ENCODE measurements at places on chromosomes 6 and 20.

GRCh38 chr6:36662380-36662779, 16.1 kb upstream of the CDKN1A start:
- no peak for DNase-seq

- DNase-seq = no peak
Observed at GRCh38 chr6:46490425-46491200, 636 bp downstream of the RCAN2 start.

DNA sequence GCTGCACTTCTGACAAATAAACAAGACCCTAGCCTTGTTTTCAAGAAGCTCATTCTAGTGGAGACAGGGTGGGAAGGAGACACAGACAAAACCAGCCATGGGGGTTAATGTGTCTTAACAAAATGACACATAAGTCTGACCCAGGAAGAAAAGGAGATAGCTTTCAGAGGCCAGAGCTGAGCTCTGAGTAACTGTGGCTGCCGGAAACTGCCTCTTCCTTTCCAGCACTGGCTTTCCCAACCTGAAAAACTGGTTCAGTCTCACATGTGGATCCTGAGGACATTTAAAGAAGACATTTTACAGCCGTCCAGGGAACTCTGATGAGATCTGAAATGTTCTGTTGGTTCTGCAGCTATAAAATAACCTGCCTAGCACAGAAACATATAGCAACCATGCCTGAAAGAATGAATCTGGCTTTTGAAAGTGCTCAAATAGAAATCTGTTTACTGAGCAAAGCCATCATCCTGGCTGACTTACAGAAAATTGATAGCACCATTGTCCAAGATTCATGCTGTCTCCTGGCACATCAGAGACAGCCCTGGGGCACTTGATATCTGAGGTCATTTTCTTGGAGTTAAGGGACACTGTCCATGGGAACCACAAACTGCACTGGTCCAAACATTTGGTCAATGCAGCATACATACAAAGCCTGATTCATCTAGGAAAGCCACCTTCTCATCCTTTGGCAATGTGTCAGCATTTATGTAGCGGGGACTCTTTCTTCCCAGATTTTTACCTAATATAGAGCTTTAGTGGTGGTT, 83.2 kb upstream of the PAX1 start:
- no peak for DNase-seq

DNA sequence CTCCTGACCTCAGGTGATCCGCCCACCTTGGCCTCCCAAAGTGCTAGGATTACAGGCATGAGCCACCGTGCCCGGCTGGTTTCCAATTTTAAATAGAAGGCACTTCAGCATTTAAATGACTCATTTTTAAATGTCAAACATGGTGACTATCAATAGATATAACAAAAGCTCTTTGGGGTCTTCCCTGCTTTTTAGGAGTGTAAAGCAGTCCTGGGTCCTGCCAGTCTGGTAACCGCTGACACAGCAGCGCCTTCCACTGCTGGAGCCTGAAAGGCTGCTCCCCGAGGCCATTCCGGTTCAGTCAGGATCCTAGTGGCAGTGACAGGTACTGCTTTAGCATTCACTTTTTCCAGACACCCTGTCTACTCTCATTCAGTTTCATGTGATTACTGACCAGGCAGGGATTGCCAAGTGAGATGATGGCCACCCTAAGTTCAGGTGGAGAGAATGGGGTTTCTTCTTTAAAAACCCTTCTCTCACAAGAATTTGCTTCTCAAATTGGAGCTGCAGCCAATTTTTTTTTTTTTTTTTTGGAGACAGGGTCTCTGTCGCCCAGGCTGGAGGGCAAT, 5.1 kb downstream of the DIDO1 start:
- peak; percentile 70 for DNase-seq

DNA sequence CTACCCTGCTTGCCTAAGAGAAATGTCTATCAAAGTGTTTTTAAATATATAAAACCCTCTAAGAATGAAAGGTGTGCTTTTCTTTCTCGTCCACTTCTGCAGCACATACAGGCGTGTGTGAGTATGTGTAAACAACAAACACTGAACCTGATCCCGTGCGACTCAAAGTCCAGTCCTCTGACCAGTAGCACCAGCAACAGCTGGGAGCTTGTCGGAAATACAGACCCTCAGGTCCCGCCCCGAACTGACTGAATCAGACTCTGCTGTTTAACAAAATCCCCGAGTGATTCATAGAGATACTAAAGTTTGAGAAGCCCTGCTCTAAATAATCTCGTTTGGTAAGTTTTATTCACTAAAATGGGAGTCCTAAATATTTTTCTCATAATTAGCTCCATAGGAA, 208.0 kb upstream of the KCNQ5 start:
- DNase-seq = no peak

- DNase-seq = no peak
Observed at GRCh38 chr6:53857318-53858094, 62.7 kb downstream of the LRRC1 start.

DNA sequence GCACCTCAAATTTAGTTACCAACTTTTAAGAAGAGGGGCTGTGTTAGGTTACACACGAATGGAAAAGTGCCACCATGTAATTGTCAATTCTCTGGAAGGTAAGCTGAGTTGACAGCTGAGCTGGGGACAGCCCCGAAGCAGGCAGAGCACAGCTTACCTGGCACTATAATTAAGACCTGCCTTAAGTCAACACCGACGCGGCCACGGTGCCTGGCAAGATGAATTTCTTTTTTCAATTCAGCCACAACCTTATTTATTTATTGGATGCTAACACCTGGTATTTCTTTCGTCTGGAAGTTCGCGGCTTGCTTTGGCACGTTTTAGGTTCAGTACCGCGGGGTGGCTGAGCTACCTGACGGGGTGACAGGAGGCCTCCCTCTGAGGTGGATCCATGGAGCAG, 40.6 kb upstream of the NFATC2 start:
- no peak for DNase-seq

- no peak for DNase-seq
Observed at GRCh38 chr6:56152611-56153010, 94.8 kb downstream of the COL21A1 start.

GRCh38 chr20:63855363-63856097, 5.8 kb upstream of the ABHD16B start:
- DNase-seq = no peak

- DNase-seq = peak; percentile 78
Observed at GRCh38 chr6:32945108-32945760, 4.4 kb upstream of the HLA-DMB start.

DNA sequence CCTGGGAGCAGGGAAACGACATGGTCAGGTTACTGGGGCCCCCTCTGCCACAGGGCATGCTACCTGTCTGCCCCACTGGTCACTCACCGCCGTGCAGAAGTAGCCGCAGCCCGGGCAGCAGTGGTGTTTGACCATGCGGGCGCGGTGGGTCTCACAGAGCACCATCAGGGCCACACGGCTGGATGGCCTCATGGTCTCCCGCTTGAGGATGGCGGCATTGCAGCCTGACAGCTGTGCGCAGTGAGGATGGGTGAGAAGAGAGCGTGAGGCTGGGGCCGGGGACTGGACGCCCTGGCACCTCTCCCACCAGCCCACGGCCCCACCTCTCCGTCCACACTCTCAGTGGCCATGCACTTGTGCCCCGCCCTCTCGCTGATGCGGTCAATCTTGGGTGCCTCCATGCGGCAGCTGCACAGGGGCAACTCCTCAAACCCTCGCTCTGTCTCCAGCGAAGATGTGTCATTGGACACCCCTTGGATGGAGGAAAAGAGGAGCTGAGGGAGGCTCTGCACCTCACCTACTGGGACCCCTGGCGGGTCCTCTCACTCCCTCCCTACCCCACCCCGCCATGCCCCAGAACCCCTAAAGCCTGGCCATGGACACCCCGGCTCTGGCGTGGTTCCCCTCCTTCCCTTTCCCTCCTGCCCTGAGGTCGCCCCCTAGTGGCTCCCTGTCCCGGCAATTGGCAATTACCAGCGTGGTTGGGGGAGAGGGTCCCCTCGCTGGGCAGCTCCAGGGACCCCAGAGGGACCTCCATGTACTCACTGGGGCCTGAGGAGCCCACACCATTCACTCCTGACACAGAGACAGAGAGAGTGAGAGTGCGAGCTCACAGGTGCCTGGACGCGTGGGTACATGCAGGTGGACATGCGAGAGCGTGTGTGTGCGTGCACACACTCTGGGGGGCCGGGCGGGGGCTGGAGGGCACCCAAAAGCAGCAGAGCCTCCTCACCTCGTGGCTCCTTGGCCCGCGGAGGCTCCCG, 8.9 kb downstream of the EHMT2 start:
- DNase-seq = no peak

DNA sequence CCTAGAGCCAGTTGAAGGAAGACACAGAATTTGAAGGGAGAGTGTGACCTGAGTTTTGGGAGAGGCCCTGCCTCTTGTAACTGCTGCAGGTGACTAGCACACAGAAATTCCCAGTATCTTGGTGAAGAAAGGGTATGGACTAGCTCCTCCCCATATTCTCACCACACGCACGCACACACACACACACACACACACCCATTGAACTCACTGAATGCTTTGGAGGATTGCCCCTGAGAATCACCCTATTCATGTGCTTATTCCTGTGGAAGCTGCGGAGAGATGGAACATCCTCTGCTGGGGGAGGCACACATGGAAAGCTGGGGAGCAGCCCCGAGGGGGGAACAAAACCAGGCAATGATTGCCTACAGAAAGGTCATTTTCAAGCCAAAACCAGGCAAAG, 6.2 kb upstream of the LMBRD1 start:
- DNase-seq = no peak

- no peak for DNase-seq
Observed at GRCh38 chr6:30847421-30847970, 36.8 kb upstream of the DDR1 start.

GRCh38 chr6:17902974-17903373, 84.5 kb downstream of the KIF13A start:
- DNase-seq = peak; percentile 84

GRCh38 chr6:56745971-56746370, 103.3 kb upstream of the DST start:
- DNase-seq = no peak

- DNase-seq = no peak
Observed at GRCh38 chr6:15946701-15947385, 182.0 kb upstream of the MYLIP start.

GRCh38 chr20:2873747-2874041, 413 bp downstream of the PTPRA start:
- peak; percentile 61 for DNase-seq

GRCh38 chr6:53796451-53796780, 1.6 kb downstream of the LRRC1 start:
- DNase-seq = no peak

DNA sequence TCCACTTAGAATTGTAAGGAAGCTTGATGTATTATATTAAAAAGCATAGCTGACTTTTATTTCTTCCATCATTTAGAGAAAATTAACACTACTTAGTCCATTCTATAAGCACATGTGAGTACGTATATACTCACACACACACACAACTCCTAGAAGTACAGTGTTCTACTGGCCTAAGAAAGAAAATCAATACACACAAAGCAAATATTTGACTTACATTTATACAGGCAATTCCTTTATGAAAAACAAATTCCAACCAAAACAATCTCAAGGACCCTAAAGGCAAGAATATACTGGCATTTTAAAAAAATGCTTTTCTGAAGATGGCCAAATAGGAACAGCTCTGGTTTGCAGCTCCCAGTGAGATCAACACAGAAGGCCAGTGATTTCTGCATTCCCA, 71.9 kb downstream of the NRSN1 start:
- DNase-seq = no peak

DNA sequence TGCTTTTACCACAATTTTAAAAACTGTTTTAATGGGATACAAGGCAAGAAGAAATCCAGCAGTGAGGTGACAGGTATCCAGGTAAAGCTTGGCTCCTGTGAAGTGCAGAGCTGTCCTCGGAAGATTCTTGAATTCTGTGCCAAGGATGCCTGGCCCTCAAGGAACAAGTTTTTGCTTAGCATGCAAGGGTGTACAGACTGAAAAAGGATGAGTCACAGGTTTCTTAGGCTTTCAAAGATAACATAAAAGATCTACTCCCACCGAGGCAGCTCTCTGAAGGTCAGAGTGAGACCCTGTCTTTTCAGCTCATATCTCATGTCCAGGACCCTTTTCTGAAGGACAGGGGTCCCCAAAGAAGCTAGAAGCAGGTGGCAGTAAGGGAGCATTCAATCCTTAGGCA, 83.3 kb downstream of the CHD6 start:
- no peak for DNase-seq

DNA sequence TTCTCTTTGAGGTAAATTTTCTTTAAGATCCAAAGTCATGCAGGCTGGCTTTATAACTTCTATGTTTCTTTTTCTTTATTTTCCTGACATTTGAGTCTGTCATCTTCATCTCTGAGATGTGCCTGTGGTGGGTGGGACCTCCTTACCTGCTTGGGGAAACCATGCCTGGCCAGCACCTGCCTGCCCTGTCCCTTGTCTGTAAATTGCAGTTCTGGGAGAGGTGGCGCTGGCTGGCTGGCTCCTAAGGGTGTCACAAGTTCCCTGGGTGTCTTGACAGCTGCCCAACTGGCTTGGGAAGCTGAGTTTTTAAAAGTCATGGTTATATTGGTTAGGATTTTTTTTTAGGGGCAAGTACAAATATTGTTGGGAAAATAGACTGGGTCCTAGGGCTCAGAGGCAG, 36.3 kb downstream of the SCAND1 start:
- DNase-seq = no peak

GRCh38 chr6:18533793-18534192, 146.6 kb downstream of the RNF144B start:
- no peak for DNase-seq

- peak; percentile 29 for DNase-seq
Observed at GRCh38 chr20:56247954-56248782, at the start of gene MC3R. Gene MC3R (plus strand): TSS chr20:56248732. CDS start chr20:56248844, 112 bp downstream.

DNA sequence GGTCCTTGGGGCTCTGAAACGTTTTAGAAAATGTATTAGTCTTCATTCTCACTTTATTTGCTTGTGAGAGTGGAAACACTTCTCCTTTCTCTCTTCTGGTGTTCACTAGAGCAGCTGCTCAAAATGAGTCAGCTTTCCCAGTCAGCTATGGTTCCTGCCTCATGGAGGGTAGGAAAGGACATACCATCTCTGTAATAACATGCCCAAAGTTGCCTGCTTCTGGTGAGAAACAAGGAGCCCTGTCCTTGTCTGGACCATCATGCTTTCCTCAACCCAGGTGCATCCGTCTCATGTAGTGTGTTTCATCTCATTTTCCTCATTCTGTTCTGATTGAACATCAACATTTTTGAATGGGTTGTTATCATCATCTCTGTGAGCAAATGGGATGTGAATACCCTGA, 17.1 kb upstream of the TINAG start:
- DNase-seq = no peak

GRCh38 chr20:22471156-22471836, 113.1 kb downstream of the FOXA2 start:
- no peak for DNase-seq

DNA sequence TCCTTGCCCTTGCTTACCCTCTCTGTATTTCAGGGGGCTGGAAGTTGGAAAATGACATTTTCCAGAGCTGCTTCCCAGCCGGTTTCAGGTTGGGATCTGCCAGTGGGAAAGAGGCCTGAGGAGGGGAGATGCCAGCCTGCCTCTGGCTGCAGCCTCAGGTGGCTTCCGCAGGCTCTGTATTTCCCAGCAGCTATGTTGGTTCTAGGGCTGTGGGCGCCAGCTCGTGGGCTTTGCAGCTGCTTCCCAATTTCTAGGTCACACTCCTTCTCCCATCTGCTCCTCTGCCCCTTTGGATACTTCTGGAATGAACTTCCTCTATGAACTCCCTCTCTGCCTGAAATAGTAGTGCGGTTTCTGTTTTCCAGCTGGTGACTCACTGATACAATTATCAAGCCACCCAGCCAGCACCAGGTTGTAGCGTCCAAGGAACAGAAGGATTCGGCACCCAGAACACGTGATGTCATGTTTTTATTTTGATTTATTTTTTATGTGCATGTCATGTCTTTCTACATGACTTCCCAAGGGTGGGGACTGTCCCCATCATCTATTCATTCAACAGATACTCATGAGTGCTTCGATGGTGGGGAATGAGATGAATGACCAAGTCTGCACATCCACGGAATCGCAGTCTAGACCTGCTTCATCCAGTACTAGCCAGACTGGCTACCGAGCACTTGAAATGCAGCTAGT, 38.0 kb downstream of the TGM2 start:
- no peak for DNase-seq

All from inflammatory macrophage treated with lipopolysaccharide for 4 hours (primary cell).